ENCODE measurements at places on chromosomes 1 and 21.

- no peak for DNase-seq
Observed at GRCh38 chr21:32994305-32994704, 31.4 kb upstream of the OLIG2 start.

GRCh38 chr1:47968556-47968888, 28.7 kb downstream of the TRABD2B start:
- DNase-seq: no peak

- peak; percentile 11 for DNase-seq
Observed at GRCh38 chr1:173202424-173203145, 4.5 kb downstream of the TNFSF4 start.

- DNase-seq: no peak
Observed at GRCh38 chr1:31399976-31400375, 13.0 kb upstream of the SERINC2 start.

DNA sequence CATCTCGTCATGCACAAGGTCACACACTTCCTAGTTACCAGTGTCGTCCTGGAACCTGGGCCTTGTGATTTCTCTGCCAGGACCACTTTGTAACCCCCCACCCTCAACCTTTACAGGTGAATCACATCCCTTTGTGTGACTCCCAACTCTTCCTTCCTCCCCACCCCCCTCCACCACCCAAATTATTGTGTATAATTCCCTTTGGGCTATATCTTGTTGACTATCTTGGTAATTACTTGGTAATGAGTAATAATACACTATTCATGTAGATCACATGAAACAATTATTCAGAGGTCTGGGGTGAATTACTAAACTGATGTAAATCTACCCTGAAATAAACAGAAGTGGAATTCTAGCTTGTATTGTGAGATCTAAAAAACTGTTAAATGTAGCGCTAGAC, 1.7 kb downstream of the KCNK1 start:
- DNase-seq: no peak

- DNase-seq: no peak
Observed at GRCh38 chr1:6163973-6164617, 16.0 kb downstream of the CHD5 start.

DNA sequence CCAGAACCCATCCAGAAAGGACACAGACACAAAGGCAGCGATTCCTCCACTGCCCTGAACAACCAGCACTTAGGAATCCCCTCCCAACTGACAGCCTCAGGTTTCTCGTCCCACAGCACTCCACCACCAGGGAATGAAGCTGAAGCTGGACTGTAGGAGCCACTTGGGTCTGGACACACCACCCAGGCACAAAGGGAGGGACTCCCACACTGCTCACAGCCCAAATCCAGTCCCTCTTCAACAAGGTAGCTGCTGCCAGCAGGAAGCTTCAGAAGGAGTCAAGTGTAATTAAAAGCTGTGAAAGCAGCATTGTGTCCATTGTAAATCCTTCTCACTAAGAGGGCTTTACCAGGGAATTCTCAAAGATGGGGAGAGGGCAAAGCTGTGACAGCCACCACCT, 29.0 kb downstream of the LMX1A start:
- no peak for DNase-seq

- DNase-seq: no peak
Observed at GRCh38 chr1:215637041-215637573, 70.0 kb downstream of the KCTD3 start.

- no peak for DNase-seq
Observed at GRCh38 chr1:187985897-187986654, 1157.3 kb downstream of the PLA2G4A start.

DNA sequence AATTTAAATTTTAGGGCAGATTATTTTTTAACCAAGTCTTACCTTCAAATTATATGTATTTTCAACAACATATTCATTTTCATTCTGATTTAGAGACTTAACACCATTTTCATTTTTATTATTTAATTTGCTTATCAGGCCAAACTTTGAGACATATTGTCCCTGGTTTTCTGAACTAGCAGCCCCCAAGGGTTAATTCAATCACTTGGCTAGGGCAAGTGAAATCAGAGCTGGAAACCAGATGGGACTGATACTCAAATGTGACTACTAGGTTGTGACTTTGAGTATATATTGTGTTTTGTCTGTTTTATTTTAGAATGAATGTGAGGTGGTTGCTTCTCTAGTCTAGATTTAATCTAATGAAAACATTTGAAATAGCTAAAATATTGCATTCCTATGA, 198.9 kb upstream of the PTGFR start:
- no peak for DNase-seq

- no peak for DNase-seq
Observed at GRCh38 chr1:200753650-200754198, 15.0 kb downstream of the CAMSAP2 start.

- DNase-seq: no peak
Observed at GRCh38 chr1:201090541-201090940, 21.7 kb downstream of the CACNA1S start.

DNA sequence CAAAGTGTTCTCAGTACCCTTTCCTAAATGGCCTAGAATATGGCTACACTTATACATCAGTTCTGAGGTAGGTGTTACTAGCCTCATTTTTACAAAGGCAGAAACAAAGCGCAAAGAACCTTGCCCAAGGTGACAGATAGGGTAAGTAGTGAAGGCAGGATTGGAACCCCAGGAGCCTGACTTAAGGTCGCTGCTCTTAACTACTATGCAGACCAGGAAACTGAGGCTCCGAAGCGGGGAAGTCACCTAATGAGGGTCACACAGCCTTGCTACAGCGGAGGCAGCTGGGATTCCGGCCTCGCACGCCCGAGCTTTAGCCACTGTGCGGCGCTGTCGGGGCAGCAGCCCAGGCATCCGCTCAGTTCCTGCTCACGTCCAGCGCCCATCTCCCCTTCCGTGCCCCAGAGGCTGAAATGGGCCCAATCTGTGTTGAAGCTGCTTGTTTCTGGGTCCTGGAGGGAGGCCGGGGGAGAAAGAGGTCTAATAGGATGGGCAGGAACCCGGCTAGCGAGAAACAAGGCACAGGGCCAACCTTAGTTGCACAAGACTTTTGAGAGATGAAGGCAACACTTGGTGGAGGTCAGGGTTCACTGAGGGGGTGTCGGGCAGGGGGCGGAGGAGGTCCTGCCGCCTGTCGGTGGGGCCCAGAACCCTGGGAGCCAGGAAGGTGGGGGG, 1.4 kb upstream of the FOXD2 start:
- no peak for DNase-seq

GRCh38 chr1:17112076-17112475, 7.2 kb downstream of the PADI2 start:
- no peak for DNase-seq

- no peak for DNase-seq
Observed at GRCh38 chr1:95133687-95134086, 16.5 kb downstream of the TLCD4 start.

DNA sequence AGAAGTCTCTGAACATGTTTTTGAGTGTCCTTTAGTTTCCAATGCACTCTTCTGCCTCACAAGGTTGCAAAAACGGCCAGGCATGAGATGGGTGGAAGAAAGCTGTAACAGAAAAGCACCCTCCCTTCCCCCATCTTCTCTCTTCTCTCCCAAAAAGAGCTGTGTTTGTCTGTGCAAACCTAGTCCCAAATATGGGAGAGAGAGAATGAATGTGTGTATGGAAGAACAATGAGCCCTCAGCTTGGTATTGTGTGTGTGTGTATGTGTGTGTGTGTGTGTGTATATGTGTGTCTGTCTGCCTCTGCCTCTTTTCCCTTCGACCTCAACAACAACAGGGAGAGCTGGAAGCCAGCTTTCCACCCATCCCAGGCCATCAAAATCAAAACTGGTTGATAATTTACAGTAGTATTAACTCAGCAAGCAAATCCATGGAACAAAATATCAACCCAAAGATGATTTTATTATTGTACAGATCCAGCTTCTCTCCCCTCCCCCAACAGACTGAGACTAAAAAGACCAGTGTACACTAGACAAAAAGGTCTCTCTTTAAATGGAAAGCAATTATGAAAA, 1.8 kb downstream of the RERE start:
- DNase-seq: no peak

- DNase-seq: no peak
Observed at GRCh38 chr1:118945489-118945888, 42.7 kb downstream of the TBX15 start.

GRCh38 chr1:162138112-162138511, 68.6 kb downstream of the NOS1AP start:
- DNase-seq: no peak

GRCh38 chr1:209349363-209350308, 233.9 kb upstream of the CAMK1G start:
- DNase-seq: no peak

- no peak for DNase-seq
Observed at GRCh38 chr1:110477041-110477440, 26.1 kb downstream of the PROK1 start.

- no peak for DNase-seq
Observed at GRCh38 chr1:175618559-175618958, 124.8 kb downstream of the TNR start.

DNA sequence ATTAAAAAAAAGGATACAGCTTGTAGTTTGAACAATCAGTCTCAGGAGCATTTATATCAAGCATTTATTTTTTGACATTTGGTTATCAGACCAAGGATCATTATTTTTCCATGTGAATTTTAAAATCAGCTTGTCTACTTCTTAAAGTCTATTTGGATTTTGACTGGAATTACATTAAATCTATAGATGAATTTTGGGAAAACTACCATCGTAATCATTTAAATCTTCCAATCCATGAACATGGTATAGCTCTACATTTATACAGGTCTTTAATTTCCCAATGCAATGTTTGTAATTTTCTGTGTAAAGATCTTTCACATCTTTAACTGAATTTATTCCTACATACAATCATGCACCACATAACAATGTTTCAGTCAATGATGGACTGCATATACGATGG, 203.2 kb downstream of the AKT3 start:
- no peak for DNase-seq

GRCh38 chr1:66313429-66313828, 220.5 kb upstream of the SGIP1 start:
- no peak for DNase-seq

All from NCI-H2081 treated with DMSO at 0.1 percent for 48 hours (cell line).